CD8-positive, alpha-beta memory T cell (primary cell): ENCODE measurements at places on chromosomes 2 and 18.

DNA sequence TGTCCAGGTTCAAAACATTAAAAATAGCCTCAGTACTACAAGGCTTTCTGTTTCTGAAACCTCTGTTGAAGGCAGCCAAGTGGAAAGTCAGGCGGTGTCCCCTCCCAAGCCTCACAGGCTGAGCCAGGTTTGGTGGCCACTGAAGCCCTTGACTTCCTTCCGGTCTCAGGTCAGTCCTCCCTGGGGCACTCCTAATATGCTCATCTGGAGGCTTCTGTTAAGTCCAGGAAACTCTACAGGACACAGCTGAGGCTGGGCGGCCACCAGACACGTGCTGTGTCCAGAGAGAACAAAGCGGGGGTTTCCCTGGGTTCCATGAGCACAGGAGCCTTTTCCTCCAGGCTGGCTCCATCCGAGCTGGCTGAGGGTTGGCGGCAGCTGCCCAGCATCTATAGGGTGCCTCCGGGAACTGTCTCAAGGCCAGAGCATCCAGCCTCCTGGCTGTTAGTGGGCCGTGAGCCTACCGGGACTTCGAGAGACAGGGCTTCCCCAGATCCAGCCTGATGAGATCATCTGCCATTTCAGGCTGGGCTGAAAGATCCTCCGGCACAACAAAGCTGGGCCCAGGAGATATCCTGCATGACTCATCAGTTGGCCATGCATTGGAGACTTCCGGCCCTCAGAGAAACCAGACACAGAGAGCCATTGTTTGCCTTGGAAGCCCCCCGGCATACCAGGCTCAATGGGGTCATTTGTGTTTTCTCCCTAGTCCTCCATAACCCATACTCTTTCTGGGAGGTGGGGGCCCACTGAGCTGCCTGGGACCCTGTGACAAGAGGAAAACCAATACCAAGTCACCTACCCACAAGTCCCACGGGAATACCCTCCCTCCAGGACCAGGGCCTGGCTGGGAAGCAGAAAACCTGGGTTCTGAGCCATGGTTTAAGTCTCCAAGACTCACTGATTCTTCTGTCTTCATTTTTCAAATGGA lies 71.7 kb downstream of the HS1BP3 start:
- DNase-seq: no peak

- no peak for DNase-seq
Measured at GRCh38 chr2:12202313-12203075, 456.1 kb downstream of the LPIN1 start.

- DNase-seq: no peak
Measured at GRCh38 chr2:83394134-83394904, 1064.8 kb downstream of the SUCLG1 start.

GRCh38 chr18:32530947-32531651 lies 60.4 kb upstream of the GAREM1 start:
- peak; percentile 3 for DNase-seq

GRCh38 chr2:96143231-96143847 lies 1.9 kb downstream of the DUSP2 start:
- DNase-seq: peak; percentile 47

GRCh38 chr18:2797951-2798350 lies 48.9 kb upstream of the EMILIN2 start:
- no peak for DNase-seq

- no peak for DNase-seq
Measured at GRCh38 chr2:148430101-148430500, 214.4 kb upstream of the EPC2 start.

DNA sequence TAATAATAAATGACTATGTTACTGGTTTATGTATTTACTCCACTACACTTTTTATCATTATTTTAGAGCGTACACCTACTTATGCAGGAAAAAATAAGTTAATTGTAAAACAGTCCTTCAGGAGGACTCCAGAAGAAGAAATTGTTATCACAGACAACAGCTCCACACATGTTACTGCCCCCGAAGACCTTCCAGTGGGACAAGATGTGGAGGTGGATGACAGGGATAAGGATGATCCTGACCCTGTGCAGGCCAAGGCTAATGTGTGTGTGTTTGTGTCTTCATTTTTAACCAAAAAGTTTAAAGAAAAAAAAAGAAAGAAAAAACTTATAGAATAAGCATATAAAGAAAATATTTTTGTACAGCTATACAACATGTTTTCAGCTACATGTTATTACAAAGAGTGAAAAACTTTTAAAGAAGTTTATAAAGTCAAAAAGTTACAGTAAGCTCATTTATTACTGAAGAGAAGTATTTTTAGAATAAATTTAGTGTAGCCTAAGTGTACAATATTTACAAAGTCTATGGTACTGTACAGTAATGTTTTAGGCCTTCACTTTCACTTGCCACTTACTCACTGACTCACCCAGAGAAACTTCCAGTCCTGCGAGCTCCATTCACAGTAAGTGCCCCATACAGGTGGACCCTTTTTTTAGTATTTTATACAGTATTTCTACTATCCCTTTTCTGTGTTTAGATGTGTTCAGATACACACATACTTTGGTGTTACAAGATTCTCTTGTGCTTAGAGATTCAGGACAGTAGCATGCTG lies 7.5 kb downstream of the TGFBRAP1 start:
- DNase-seq: no peak

DNA sequence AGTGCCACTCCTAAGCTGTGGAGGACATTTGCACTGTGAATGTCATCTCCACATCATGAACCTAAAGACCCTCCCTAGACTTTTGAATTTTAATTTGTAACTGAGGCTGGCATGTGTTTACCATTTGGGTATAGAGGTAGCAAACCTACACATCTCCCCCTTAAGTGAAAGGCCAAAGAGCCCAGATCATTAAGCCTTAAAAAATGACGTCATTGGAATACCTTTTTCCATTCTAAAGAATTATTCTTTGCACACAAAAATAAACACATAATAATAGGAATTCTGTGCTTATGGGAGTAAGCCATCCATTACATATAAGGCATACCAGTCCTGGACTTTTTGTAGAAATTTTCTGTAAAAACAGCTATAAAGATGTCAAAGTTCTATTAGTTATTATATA lies 38.9 kb downstream of the ZNF385B start:
- no peak for DNase-seq

DNA sequence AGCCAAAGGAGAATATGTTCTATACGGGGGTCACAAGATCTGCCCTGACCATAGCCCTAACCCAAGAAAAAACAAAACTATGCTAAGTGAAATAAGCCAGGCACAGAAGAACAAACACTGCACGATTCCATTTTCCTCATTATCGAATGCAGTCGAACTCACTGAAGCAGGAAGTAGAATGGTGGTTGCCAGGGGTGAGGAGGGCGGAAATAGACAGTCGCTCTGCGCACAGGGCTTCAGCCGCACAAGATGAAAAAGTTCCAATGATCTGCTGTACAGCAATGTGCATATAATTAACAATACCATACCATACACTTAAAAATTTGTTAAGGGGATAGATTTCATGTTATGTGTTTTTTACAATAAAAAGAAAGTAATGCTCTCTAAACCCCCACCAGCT lies 257.7 kb downstream of the TXNL1 start:
- DNase-seq: no peak

DNA sequence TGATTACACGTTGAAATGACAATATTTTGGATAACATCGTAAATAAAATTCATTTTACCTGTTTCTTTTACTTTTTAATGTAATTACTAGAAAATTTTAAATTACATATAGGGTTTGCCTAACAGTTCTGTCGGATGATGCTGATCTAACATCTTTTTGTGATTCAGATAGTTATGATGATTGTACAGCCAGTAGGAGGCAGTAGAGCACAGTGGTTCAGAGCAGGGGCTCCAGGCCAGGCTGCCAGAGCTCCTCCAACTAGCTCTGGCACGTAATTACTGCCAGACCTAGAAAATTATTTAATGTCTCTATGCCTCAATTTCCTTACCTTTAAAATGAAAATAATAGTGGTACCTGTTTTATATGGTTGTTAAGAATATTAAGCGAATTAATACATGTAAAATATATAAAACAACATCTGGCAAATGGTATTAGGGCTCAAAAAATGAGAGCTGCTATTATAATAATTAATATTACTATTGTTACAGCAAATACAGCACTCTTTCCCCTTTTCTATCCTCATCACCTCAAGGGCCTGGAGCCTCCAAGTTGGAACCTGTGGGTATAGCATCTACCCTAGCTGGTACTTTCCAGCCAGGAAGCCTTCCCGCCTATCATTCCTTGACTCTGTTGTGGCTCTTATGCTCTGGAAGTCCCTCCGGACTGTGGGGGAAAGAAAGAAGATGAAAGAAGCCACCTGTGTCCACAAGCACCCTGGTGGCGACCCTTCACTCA lies 47.7 kb upstream of the PLA2R1 start:
- DNase-seq: peak; percentile 44

GRCh38 chr2:129319422-129319717 lies 660.1 kb upstream of the RAB6C start:
- DNase-seq: no peak

GRCh38 chr2:233381638-233381995 lies 27.3 kb downstream of the DGKD start:
- DNase-seq: no peak

DNA sequence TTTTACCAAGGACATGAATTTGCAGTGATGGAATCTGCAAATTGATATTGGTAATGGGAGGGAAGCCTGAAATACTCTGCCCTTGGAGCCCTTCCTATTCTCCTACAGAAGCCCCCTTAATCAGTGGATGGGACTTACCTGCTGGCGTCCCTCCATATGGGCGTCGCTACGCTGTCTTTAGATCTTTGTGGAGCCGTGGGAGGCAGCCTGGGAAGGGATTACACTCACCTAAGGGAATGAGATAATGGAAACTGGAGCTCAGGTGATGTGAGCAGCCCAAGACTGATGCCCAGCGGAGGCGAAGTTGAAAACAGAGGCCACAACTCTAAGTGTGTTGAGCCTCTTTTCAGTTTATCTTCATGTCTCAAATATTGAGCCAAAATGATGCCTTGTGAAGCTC lies 306.6 kb downstream of the MYCN start:
- DNase-seq: no peak

- DNase-seq: no peak
Measured at GRCh38 chr2:118808429-118808809, 39.0 kb downstream of the EN1 start.

- DNase-seq: no peak
Measured at GRCh38 chr2:226580403-226580802, 219.2 kb downstream of the IRS1 start.

GRCh38 chr2:68774569-68775271 lies 40.1 kb downstream of the ARHGAP25 start:
- DNase-seq: peak; percentile 43

DNA sequence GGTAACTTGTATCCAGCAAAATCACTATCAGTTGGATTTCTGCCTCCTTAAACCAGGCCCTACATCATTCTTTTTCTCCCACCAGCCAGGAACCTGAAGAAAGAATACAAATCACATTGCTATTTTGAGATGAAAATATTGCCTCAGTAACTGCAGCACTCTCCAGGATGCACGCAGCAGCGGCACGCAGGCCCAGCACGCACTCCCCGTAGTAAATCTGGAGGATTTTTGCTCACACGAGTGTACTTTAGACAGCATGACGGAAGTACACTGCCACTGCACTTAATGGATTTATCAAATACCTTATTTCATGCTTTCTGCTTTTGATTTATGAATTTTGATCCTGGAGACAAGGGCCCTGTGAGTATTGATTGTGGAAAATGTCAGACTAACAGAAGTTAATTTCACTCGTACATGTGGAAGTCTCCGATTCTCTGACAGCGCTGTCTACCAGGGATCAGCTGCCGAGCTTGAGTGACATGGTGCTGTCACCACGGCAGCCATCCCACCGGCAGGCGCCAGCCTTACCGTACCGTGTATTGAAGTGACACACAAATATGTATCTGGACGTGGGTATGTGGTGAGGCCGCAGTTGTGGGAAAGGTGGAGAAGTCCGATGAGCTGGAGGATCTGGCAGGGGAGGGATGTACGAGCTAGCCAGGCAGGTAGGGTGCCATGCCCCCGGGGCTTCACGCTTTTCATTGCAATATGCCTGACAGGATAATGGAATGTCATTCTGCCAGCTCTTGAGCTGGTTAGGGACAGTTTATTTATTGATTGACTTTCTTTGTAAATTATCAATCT lies 863.7 kb downstream of the GALR1 start:
- DNase-seq: no peak

DNA sequence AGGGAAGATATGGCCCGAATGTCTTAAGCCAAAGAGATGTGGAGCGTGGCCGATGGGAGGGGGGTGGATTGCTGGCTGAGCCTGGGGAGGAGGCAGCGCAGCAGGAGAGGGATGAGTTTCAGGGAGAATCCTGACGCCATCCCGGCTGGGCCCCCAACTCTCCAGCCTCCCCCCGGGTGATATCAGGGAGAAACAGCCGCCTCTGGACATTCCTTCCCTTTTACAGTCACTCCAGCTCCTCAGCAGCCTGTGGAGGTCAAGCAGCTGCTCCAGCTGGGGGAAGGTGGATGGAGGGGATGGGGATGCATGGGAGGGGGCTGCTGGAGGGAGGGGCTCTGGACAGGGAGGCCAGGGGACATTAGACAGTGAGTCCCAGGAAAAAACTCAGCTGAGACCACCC lies 9.5 kb upstream of the DES start:
- no peak for DNase-seq

- no peak for DNase-seq
Measured at GRCh38 chr2:136141510-136142149, 23.7 kb upstream of the CXCR4 start.

DNA sequence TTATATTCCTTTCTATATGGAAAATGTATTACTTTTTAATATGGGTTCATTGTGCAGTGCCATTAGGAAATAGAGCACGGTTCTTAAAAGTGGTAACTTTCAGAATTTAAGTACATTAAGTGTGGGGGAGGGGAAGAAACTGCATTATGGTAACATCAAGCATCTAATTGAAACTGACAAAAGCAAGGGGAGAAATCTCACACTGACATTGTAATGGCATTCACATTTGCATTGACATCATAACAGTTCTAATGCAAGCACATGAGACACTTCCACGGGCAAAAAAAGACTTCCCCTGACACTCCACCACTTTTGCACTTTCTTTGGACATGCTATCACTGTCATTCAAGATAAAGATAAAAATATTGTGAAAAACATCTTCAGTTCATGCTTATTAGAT lies 431.3 kb upstream of the SMIM21 start:
- no peak for DNase-seq

GRCh38 chr18:7290077-7290476 lies 59.2 kb downstream of the LRRC30 start:
- DNase-seq: no peak
